ENCODE measurements at places on chromosomes 1 and 21.

DNA sequence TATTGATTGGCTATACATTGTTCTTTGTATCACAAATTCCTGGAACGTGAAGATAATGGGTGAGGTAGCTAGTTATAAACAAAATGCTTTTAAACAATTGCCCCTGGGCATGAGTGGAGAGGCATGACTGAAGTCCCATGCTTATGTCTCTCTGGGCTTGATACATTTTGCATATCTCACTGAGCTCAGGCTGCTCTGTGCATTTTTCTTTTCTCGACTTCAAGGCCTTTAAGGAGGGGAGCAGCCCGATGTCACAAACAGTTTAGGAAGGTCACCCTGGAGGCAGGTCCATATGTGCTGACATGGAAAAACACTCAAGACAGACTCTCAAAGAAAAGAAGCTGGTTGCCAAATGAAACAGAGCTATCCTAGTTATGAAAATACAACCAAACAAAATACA, 80.1 kb upstream of the PUM1 start:
- DNase-seq: no peak

- DNase-seq: no peak
Observed at GRCh38 chr1:198165927-198166647, 9.3 kb downstream of the NEK7 start.

DNA sequence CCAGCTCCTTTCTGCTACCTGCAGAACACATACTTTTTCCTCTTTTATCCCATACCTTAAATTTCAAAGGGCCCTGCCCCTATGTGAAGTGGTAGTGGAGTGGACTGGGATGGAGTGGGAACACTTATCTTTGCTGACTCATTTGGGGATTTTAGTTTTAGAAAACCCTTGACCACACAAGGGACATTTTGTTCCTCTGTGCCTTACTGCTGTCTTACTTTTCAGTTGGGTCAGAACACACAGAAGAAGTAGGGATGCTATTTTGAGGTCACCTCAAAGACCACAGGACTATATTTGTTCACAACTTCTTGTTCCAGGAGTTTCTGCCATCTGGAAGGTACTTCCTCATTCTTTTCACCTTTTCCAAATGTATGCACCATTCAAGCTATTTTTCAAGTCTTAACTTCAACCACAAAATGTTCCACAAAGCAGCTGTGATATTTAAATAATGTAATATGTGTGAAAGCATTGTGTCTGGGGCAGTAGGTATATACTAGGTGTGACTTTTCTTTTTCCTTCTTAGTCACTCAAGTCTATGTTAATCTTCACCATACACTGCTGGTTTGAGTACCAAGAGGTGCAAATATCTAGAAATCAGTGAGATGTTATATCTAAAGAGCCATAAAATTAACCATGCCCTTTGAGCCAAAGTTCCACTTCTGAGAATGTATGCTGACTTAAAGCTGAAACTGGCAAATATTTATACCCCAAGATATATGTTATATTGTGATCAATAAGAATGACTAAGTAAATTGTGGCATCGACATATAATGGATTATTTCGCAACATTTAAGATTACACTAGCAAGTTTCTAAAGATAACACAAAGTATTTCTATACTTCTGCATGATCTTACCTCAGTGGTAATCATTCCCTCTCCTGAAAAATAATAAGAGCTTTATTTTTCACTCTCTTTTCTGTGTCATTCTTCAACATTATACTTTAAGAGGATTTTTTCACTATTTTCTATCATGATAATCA, 308.5 kb downstream of the MRPL39 start:
- no peak for DNase-seq

- no peak for DNase-seq
Observed at GRCh38 chr1:76299036-76299435, 224.5 kb downstream of the ST6GALNAC3 start.

GRCh38 chr1:46464915-46465314, 24.7 kb upstream of the DMBX1 start:
- DNase-seq: no peak

GRCh38 chr1:234848972-234849649, 239.1 kb upstream of the IRF2BP2 start:
- DNase-seq: no peak

GRCh38 chr1:64268653-64269557, 65.5 kb downstream of the UBE2U start:
- DNase-seq: no peak

DNA sequence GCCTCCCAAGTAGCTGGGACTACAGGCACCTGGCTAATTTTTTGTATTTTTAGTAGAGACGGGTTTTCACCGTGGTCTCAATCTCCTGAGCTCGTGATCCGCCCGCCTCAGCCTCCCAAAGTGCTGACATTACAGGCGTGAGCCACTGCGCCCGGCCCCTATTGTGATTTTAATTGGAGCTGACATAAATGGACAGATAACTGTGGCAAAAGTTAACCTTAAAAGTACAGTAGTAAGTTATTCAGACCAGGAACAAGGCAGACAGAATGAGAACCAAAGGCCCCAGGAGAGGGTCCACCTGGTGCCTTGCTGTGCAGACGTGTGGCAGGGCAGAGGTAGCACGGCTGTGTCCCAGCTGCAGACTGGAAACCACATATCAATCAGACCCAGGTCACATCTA, 11.0 kb downstream of the TMEM201 start:
- no peak for DNase-seq

- DNase-seq: no peak
Observed at GRCh38 chr1:38834221-38834782, 25.3 kb downstream of the RRAGC start.

- DNase-seq: no peak
Observed at GRCh38 chr1:170377440-170377839, 154.5 kb upstream of the GORAB start.

DNA sequence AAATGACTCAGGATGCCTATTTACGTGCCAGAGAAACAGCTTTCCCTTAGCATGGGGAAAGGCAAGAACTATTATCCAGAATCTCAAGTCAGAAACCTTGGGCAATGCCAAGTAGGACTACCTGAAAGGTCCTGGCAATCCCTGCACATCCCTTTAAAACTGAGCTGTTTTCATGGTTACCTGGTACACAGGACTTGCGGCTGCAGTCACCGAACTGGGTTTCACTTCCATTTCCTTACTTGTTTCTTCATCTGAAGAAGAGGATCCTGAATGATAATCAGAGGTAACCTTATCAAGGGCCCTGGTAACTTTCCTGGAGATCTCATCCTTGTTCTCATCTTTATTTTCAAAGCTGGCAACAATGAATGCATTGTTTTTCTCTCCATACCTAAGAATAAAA, 14.3 kb downstream of the BTG3 start:
- DNase-seq: no peak

- no peak for DNase-seq
Observed at GRCh38 chr1:39115271-39116110, 89.0 kb upstream of the MACF1 start.
